ENCODE measurements at places on chromosomes 1 and 21.

- DNase-seq: no peak
Observed at GRCh38 chr1:70169018-70169839, 36.1 kb downstream of the LRRC40 start.

- no peak for DNase-seq
Observed at GRCh38 chr1:172834609-172835008, 175.7 kb downstream of the FASLG start.

DNA sequence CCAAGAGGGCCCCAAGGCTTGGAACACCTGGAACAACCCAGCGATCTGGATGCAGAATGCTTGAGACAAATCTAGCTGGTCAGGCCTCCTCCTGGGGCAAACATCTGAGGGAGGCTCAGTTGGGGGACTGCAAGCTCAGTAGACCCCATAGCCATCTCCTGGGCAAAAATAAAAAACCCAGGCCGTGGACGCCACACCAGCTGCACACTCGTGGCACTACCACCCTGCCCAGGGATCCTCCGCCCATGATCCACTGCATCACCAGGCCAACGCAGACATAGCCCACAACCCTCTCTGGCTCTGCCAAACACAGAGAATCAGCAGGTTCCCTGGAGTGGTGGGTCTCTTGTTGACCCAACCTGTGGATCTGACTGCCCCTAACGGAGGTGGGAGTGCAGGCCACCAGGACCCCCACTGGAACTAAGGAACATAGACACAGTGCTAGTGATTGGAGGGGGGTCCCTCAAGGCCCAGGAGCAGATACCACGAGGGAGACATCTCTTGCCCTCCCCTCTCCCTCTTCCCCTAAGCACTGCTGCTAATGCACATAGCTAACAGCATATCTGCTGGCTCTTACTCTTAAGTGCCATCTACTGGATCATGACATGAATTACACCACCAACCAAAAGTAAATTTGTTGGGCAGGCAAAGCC is 147.2 kb downstream of the CHD1L start:
- DNase-seq: peak; percentile 5

DNA sequence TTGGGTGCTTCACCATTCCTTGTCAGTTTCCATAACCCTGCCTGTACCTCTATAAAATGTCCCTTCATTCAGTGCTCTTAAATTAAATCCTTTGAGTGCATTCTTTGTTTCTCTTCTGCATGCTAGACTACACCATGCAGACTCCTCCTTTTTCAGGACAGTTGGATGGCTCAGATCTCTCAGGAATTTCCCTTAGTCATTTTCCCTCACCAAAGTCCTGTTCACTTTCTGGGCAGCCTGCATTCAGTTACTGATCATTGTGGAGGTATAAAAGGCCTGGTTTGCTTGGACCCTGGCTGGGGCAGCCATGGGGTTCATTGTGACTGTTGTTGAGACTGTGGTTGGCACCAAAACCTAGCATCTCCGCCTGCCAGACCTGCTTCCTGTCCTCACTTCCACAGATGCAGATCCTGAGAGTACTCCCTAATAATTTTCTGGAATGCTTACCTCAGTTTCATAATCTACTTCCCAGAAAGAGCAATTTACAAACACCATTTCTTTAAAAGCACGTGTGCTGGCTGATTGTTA is 88.4 kb downstream of the PDE4B start:
- no peak for DNase-seq

DNA sequence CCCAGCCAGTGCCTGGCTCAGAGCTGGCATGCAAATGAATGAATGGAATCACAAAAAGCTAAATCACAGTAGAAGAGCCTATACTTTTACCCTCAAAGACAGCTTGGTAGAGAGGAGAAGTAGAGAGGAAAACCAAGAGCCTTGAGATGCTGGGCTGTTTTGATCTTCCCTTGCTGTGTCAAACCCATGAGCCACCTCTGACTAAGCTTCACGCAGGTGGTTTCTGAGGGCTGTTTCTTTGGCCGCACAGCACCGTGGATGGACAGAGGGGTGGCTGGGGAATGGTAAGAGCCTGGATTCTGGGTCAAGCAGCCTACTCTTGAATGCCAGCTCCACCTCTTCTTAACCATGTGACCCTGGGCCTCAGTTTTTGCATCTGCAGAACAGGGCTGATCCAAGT is 18.6 kb downstream of the ABCG1 start:
- DNase-seq: no peak

GRCh38 chr1:199720496-199720895 is 307.0 kb upstream of the NR5A2 start:
- DNase-seq: no peak

DNA sequence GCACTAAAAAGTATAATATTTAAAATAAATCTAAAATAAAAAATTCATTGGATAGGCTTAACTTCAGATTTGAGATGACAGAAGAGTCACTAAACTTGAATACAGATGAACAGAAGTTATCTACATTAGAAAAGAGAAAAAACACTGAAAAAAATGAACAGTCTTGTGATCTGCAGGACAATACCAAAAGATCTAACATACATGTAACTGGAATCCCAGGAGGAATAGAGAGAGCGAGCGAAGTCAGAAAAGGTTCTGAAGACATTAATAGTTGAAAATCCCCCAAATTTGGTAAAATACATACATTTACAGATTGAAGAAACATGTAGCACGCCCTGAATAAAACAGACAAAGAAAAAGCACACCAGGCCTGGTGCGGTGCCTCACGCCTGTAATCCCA is 21.2 kb downstream of the B3GALNT2 start:
- no peak for DNase-seq

DNA sequence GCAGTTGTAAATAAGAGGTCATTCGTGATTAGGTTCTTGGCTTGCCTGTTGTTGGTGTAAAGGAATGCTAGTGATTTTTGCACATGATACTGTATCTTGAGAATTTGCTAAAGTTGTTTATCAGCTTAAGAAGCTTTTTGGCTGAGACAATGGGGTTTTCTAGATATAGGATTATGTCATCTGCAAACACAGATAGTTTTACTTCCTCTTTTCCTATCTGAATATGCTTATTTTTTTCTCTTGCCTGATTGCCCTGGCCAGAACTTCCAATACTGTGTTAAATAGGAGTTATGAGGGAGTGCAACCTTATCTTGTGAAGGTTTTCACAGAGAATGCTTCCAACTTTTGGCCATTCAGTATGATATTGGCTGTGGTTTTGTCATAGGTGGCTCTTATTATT is 576.1 kb upstream of the RGS18 start:
- no peak for DNase-seq

DNA sequence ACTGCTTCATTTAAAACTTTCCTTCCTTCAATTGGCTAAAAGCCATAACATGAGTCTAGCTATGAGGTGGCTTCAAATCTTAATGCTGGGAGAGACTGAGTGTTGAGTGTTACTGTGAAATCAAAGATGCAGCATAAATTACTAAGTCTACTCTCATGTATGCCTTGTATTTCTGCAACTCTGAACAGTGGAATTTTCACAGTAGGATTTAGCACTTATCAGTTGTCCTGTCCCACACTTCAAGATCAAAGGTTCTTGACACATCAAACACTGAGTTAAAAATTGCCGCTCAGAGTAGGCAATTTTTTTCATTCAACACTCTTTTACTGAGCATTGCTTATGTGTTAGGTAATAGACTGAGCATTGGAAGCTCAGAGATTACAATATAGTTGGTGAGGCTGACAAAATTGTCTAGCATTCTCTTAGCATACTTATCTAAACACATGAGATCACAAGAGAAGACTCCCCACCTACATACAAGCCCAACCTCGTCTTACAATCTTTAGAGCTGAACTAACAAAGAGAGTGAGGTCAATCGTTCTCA is 56.4 kb upstream of the ADORA3 start:
- no peak for DNase-seq

DNA sequence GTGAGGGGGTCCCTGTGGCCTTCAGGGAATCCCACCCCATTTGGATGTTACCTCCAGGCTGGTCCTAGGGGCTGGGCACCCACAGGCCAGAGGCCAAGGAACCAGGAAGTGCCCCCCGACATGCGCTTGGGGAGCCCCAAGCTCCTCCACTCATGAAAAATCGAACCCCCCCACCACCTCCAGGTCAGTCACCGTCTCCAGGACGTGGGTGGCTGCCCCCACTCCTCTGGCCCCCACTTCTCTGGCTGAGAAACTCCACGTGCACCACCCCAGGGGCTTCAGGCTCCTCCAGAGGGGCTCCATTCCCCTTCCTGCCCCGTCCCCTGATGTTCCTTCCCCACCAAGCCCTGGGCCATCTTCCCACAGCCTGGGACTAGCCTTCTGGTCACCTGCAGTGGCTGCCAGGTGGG is 30.5 kb upstream of the POFUT2 start:
- DNase-seq: no peak

GRCh38 chr1:215210167-215210566 is 127.6 kb downstream of the KCNK2 start:
- no peak for DNase-seq

- no peak for DNase-seq
Observed at GRCh38 chr1:227604446-227604845, 41.1 kb downstream of the ZNF678 start.

DNA sequence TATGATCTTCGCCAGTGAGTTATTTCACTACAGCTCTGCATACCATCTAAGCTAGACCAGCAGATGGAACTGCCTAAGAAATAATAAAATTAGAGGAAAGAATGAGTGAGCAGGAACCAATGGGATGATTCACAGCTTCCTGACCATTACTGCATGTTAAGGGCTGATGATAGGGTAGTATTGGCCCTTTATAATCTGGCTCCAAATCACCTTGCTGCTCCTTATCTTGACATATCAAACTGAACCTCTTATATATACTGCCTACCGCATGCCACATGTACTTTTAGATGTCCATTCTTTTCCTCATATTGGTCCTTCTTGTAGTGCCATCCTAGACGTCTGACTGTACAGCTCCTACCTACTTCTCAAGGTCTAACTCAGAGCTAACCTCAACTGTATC is 524.4 kb downstream of the DPYD start:
- DNase-seq: no peak

DNA sequence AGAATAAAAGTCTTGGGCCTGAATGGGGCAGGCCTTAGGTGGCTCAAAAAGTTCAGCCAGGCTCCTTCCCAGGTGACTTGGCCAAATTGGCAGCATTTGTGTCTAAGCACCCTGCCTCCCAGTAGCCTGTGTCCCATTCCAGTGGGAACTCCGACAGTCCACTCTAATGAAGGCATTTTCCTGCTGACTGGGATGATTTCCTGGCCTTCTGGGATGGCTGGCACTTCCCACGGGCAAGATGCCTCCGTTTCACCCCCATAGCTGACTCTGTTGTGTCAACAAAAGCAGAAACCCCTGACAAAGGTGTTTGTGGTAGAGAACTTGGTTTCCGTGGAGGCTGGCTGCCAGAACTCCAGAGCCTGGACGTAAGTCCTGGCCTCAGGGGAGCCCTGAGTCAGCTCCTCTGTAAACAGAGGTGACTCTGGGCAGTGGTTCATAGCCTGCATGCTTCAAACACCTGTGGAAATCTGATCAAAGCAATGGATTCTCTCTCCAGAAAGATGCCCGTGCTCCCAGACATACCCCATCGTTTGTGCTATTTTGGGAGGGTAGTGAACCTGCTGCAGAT is 36.6 kb downstream of the WNT3A start:
- DNase-seq: no peak

Measured in fibroblast of skin of left biceps (primary cell).